ENCODE measurements at places on chromosomes 16 and 17.

GRCh38 chr16:97822-98221, 19.8 kb downstream of the MPG start:
- DNase-seq = no peak

GRCh38 chr17:339193-340061, 13.2 kb downstream of the RPH3AL start:
- no peak for DNase-seq

- DNase-seq = no peak
Observed at GRCh38 chr17:72139212-72139611, 18.4 kb downstream of the SOX9 start.

GRCh38 chr16:69112285-69113129, 7.1 kb downstream of the HAS3 start:
- DNase-seq = peak; percentile 76

DNA sequence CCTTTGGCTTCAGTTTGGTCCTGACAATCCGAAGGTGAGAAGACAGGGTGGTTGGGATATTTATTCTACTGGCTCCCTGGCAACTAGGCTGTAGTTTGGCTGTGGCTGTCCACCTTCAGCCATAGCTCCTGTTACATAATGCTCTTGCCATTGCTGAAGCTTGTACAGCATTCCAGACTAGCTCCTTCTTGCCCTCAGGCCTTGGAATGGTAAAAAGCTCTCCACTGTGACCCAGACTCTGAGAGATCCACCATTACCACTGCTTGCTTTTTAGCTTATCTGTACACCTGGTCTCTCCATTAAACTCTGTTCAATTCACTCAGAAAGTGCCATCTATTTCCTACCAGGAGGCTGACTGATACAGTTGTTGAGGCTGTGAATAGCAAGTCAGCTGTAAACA, 231.8 kb upstream of the MON1B start:
- DNase-seq = no peak

DNA sequence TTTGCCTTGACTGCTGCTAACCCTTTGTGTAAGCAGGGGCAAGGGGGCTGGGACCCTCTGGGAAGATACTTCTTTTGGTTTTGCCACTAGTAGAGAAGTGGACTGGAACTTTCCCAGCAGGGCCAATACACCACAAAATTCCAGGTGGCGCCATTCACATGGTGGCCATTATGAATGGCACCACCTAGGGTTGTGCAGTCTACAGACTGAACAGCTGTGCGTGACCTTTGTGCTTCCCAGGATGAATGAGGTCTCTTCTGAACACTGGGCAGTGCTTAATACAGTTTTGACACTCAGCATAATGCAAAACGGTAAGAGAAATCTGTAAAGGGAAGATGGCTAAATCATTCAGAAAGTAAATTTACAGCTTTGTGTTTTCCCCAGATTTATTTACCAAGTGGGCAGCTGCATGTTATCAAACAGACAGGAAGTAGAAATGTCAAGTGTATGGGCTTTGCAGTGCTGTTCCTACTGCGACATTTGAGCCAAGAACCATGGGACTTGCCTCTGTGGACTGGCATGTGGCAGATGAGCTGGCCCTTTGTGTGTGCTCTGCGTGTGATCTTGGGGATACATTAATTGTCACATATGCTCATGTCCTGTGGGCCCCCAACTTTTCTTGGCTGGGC, 9.2 kb downstream of the SYT17 start:
- peak; percentile 34 for DNase-seq

DNA sequence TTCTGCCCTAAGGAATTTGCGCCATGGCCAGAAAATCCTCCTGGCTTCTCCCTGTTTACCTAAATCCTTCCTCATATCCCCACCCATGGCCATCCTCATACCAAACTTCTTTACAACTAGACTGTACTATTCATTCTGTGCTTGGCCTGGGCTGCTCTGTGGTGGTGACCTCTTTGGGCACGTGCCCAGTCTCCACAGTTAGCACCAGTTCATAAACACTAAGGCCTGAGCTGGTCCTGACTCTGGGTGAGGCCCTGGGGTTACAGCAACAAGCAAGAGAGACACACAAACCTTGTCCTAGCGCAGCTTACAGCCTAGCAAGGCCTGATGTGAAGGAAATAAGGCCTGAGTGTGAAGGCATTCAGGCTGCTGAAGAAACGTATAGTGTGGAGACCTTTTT, 3.1 kb upstream of the ATXN7L3 start:
- no peak for DNase-seq

DNA sequence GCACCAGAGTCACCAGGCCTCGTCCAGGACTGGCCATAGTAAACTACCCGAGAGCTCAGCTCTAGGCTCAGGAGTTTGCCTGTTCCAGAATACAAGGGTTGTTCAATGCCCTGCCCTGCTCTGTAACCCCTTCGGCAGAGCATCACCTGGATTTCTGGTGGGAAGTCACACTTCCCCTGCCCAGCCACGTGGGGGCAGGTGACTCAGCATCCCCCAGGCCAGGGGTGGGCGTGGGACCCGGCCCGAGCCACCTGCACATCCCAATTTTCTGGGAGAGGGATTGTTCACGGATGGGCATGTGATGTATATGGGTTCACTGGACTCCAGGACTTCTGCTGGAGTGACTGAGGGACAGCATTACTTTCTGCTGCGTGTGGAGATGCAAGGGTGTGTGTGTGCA, 25.8 kb downstream of the COX4I1 start:
- DNase-seq = no peak

DNA sequence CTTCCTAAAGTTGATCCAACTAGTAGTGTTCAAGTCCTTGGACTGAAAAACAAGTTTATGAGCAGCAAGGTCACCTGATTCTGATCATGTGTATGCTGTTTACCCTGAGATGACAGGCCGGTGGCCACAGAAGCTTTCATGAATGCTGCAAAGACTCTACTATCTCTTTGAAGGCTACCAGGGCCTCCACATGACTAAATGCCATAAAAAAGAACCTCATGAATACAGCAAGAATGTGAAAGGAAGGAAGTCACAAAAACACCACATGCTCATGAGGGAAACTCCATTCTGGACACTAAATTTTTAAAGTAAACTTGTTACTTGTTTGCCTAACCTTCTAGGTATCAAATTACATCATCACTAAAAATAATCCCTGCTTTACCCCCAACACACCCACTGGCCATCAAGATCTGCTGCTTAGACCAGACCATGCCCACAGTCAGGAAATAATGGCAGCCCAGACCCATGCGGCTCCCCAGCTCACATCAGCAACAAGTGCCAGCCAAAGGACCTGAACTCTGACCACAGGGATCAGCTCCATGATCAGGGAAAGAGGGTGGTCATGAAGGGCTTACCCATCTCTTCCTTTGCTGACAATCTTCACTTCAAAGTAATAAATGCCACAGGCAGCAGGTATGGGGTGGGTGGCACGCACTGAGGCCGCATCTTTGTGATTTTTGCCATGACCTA, 1.4 kb downstream of the RANBP10 start:
- no peak for DNase-seq

GRCh38 chr17:18970582-18971480, 18.9 kb downstream of the SLC5A10 start:
- DNase-seq = no peak

- peak; percentile 37 for DNase-seq
Observed at GRCh38 chr16:74281300-74281699, 15.3 kb upstream of the PSMD7 start.

DNA sequence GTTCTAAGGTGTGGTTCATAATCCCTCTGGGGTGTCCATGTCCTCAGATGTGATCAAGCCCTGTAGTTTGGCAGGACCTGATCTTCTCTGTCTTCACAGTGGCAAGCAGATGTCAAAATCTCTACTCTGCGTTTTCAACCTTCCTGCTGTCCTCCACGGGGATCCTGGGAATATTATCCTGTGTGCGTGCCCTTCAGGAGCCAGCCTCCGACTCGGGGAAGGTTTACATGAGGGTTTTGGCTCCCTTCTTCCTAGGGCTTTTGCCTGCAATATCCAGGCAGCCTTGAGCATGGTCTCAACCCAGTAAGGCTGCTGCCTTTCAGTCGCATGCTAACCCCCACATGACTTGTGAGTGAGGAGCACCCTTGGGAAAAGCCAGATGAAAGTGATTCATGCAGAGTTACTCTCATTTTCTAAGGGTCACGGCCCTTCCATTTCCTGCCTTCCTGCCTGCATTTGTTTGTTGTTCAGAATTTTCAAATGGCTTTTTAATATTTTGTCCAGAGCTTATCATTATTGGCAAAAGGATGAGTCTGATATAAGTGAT, 202.2 kb upstream of the CHMP6 start:
- DNase-seq = no peak

GRCh38 chr16:55088098-55088497, 157.4 kb downstream of the IRX5 start:
- DNase-seq = no peak

DNA sequence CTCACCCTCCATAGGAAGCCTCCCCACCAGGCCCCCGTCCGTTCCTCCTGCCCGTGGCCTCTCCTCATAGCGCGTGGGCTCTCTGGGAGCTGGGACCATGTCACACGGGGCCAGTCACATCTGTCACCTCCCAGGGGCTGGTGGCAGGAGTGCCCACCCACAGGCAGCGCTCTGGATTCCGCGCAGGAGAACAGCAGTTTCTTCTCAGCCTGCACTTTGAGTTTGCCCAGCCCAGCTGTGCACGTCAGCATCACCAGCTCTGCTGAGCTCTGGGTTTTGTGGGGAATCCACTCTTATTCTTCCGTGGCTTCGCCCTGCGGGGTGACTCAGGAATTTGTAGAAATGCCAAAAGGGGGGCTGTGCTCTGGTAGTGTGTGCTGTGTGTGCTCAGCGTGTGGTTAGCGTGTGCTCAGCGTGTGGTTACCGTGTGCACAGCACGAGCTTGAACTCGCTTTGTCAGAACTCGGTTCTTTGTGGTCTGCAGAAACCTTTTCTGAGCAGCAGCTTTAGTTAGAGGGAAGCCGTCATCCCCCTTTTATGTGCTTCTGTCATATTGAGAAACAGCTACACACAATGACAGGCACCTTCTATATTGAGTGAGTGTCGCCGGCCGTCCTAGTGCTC, 3.2 kb downstream of the ACSF3 start:
- no peak for DNase-seq

DNA sequence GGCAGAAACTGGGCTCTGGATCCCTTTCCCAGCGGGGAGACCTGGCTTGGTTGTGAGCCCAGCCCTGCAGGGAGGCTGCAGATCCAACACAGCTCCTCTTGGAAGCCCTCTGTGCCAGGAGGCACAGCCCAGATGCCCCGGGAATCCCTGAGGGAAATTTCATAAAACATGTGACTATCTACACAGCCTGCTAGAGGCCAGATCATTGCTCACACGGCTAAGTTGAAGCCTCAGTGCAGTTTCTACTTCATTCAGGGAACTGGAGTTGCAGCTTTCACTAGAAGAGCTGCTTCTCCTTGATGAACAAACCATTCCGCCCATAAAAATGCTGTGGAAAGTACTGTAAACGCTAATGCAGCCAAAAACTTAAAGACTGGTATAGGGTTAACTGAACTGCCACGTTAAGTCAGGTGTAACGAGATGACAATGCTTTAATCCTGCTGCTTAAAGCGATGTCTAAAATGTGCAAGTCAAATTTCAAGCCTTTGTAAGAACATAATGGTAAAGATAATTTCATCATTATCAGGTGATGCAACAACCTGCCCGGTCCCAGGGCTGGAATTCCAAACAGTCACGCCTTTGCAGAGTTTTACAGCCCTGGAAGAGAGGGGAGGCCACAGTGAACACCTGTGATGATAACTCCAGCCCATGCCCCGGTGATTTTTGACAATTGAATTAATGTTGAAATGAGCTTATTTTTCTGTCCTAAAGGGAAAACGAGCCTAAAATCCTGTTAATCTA, 172.5 kb downstream of the ZFHX3 start:
- no peak for DNase-seq

DNA sequence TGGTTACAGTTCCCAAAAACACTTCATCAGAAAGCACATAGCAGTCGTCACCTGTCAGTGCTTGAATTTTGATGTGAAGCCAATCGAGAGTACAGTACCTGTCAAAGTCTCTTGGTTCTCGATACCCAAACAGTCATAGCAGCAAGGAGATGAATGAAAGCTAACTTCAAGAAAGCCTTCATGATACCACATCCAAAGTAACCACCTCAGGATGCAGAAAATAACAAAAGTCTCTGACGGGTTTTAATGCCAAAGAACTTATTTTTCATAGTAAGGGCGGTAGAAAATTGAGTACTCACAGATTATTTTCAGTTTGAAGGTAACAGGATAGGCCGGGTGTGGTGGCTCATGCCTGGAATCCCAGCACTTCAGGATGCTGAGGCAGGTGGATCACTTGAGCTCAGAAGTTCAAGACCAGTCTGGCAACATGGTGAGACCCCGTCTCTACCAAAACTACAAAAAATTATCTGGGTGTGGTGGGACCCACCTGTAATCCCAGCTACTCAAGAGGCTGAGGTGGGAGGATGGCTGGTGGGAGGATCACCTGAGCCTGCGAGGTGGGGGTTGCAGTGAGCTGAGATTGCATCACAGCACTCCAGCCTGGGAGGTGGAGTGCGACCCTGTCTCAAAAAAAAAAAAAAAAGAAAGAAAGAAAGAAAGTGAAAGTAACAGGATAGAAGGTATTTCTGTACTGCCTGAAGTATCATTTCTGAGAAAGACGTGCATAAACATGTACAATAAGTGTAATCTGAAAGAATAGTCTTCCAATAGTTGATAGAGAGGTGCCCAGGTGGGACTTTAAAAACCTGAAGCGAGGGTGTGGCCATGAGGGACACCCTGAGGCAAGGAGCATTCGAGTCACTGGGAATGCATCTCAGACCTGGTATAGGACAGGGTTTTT, 15.4 kb downstream of the MFSD11 start:
- no peak for DNase-seq

DNA sequence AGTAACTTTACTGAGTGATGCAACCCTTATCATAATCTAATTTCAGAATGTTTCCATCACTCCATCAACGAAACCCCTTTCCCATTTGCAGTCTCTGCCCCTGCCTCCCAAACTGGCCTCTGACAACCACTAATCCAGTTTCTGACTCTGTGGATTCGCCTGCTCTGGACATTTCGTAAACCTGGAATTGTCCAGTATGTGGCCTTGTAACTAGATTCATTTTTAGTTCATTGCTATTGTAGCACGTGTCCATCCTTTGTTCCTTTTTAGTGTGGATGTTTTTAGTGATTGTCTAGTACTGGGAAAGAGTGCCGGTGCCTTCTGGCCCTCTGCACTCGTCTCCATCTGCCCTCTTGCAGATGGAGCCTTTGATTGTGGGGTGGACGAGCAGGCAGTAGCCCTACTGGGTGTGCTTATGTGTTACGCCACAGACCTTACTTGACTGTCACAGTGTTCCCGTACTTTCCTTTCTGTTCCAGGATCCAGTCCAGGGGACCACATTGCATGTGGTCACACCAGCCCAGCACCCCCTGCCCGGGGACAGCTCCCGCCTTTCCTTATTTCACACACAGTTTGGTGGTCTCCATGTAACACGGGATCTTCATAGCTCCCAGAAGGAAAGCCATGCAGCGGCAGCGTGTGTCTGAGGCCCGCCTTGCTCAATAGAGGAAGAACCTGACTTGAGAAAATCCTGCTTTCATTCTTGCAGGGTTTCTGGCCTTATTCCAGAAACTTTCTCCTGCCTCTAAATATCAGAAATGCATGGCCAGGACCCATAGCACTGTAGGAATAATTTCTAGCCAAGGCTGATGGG, 8.8 kb downstream of the KIAA0513 start:
- no peak for DNase-seq
